Activated T-helper 2 cell treated with anti-CD3 and anti-CD28 coated beads, Interferon-gamma antibody, Interleukin-2, Interleukin-4, amounts not matched to agents 10 μg/mL and 5 μg/mL and 100 μg/mL, durations not matched to agents 14 hours and 24 hours and 36 hours (primary cell): ENCODE measurements at places on chromosomes 6 and 20. TPM values are rescaled to one million over a fixed set of nuclear protein-coding genes. Genes with fewer than 3 reads are reported as not detected.

The OLIG3 gene
- not detected in 2 replicates for total RNA-seq

The ULBP2 gene
- total RNA-seq: 0.14 and 0.18 TPM in 2 replicates

The CYB5R4 gene
- total RNA-seq: 28.9 and 29.9 TPM in 2 replicates

The LHFPL5 gene
- not detected in 2 replicates for total RNA-seq

The TCF21 gene
- not detected in 2 replicates for total RNA-seq

The DDO gene
- not detected in 2 replicates for total RNA-seq

The RBBP8NL gene
- total RNA-seq: not detected in 2 replicates

The PTK6 gene
- total RNA-seq: 0.32 and 0.46 TPM in 2 replicates

The HTR1E gene
- not detected in 2 replicates for total RNA-seq

The OR12D3 gene
- total RNA-seq: not detected in 2 replicates

The RRAGD gene
- total RNA-seq: 6.3 and 7.2 TPM in 2 replicates

The HCRTR2 gene
- total RNA-seq: not detected in 2 replicates

The AURKA gene
- 64.8 and 71.1 TPM in 2 replicates for total RNA-seq

The GHRH gene
- not detected in 2 replicates for total RNA-seq

The SLC17A9 gene
- total RNA-seq: 20.2 and 21.4 TPM in 2 replicates

The PNPLA1 gene
- total RNA-seq: not detected in 2 replicates

The MYT1 gene
- not detected in 2 replicates for total RNA-seq

The ZNF133 gene
- total RNA-seq: 8.7 and 10.0 TPM in 2 replicates

The C6orf52 gene
- total RNA-seq: 1.7 and 2.4 TPM in 2 replicates

The BHLHE23 gene
- total RNA-seq: not detected in 2 replicates

The PTK7 gene
- total RNA-seq: 3.7 TPM in 2 replicates

The PPT2 gene
- total RNA-seq: 11.5 and 12.7 TPM in 2 replicates

The SLC2A4RG gene
- 48.3 and 53.0 TPM in 2 replicates for total RNA-seq

The KIF25 gene
- total RNA-seq: not detected in 2 replicates

The TGM3 gene
- total RNA-seq: not detected in 2 replicates

The HLA-A gene
- 1,569 and 1,592 TPM in 2 replicates for total RNA-seq

The TRIM40 gene
- not detected in 2 replicates for total RNA-seq

The HLA-G gene
- 1.1 and 1.2 TPM in 2 replicates for total RNA-seq

The CYP24A1 gene
- not detected in 2 replicates for total RNA-seq

The OR2J2 gene
- not detected in 2 replicates for total RNA-seq

The IMPG1 gene
- total RNA-seq: not detected in 2 replicates

The CRIP3 gene
- 0.34 and 0.75 TPM in 2 replicates for total RNA-seq

The PACRG gene
- not detected in 2 replicates for total RNA-seq

The ETV7 gene
- total RNA-seq: 0.51 and 0.57 TPM in 2 replicates

The SMLR1 gene
- not detected in 2 replicates for total RNA-seq
